ENCODE measurements at places on chromosomes 12 and 14. TPM values are rescaled to one million over a fixed set of nuclear protein-coding genes. Genes with fewer than 3 reads are reported as not detected.

The OVCH1 gene
- total RNA-seq = 2.0 TPM

DNA sequence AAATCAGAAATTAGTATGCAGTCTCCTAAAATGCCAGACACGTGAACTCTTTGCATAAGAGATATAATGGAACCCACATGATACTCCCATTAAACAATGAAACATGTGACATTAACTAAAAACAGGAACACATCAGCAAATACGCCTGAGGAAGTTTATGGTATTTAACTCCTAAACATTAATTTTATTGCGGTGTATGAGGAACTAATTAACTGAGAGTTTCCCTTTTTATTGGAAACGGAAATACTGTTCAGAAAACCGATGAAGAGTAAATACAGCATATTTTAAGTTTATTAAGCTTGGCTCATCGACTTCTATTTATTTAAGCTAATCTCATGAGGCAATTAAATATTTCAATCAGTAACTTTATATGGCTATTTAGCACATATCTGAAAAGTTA lies 290.3 kb downstream of the SOX5 start:
- DNase-seq = no peak

The STAC3 gene
- 6.0 TPM for total RNA-seq

DNA sequence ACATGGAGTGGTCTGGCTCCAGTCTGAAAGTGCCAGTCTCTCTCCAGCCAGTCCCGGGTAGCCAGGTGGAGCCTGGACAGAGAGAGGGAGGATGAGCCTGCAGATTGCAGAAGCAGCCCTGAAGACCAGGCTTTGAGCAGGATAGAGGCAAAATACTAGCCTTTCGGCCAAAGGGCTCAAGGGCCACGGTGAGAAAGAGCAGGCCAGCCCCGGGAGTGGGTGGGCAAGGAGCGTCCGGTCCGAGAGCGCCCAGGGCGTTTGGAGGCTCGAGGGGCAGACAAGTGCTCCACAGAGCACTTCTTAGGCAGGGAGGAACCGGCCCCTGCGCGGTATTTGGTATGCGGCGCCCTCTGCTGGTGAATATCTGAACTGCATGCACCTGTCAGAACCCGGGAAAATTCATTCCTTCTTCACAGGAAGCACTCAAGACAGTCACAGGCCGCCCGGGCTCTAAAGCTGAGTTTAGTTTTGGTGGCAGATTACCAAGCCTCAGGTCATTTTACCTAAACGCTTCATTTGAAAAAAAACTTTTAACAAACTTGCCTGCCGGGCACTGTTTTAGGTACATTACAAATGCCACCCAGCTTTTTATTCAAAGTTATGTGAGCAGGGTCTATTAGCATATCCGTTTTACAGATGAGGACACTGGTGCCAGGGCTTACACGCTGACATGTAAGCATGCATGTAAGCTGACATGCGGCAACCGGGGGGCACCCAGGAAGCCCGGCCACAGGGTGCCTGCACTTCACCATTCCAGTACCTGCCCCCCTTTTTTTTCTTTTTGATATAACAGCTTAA lies 21.0 kb upstream of the PSMC1 start:
- DNase-seq = peak; percentile 80

GRCh38 chr12:102879144-102879763 lies 37.8 kb downstream of the PAH start:
- DNase-seq = no peak

DNA sequence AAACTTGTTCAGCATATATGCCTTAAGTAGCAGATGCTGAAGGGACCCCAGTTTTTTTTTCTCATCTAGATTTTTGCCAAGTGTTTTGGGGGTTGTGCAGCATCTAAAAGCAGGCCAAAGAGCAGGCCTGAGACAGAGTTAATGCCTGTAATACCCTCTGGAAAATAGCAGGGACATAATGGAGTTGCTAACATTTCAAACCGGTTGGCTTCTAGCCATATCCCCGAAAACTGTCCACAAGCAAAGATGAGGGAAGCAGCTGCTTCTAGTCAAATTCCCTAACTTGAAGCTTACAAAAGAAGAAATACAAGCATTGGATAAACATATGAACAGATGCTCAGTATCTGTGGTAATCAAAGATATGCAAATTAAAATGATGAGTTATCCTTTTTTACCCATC lies 52.1 kb upstream of the AEBP2 start:
- DNase-seq = no peak

The PRR13 gene
- total RNA-seq = 172 TPM

GRCh38 chr12:124109760-124110159 lies 136.7 kb downstream of the ZNF664 start:
- no peak for DNase-seq

The LRRIQ1 gene
- 0.67 TPM for total RNA-seq

The RERG gene
- 19.6 TPM for total RNA-seq

- DNase-seq = no peak
These were observed 34.6 kb upstream of the EVL start for GRCh38 chr14:100030452-100031153.

DNA sequence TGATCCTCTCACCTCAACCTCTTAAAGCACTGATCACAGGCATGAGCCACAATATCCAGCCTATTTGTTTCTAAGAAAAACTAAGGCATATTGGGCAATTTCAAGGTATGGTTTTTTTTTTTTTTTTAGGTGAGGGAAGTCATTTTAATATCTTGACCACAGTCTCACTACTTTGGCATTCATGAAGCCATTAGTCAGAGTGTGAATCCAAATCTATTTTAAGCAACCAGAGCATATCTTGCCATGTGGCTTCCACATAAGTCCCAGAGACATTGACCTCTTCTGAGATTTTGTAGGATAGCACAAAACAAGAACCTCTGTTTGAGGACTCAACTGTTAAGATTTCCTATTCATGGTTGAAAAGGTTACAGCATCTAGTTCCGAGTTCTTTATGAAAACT lies 130.3 kb upstream of the RBM19 start:
- DNase-seq = no peak

- DNase-seq = no peak
These were observed 163.6 kb downstream of the MDGA2 start for GRCh38 chr14:47511829-47512228.

GRCh38 chr12:52971679-52972329 lies 22.9 kb downstream of the KRT18 start:
- no peak for DNase-seq

The OR4K1 gene
- not detected for total RNA-seq

The TSPAN11 gene
- 7.8 TPM for total RNA-seq

- no peak for DNase-seq
These were observed 84.9 kb downstream of the MIA2 start for GRCh38 chr14:39318574-39318973.

The PTHLH gene
- total RNA-seq = 1.9 TPM

DNA sequence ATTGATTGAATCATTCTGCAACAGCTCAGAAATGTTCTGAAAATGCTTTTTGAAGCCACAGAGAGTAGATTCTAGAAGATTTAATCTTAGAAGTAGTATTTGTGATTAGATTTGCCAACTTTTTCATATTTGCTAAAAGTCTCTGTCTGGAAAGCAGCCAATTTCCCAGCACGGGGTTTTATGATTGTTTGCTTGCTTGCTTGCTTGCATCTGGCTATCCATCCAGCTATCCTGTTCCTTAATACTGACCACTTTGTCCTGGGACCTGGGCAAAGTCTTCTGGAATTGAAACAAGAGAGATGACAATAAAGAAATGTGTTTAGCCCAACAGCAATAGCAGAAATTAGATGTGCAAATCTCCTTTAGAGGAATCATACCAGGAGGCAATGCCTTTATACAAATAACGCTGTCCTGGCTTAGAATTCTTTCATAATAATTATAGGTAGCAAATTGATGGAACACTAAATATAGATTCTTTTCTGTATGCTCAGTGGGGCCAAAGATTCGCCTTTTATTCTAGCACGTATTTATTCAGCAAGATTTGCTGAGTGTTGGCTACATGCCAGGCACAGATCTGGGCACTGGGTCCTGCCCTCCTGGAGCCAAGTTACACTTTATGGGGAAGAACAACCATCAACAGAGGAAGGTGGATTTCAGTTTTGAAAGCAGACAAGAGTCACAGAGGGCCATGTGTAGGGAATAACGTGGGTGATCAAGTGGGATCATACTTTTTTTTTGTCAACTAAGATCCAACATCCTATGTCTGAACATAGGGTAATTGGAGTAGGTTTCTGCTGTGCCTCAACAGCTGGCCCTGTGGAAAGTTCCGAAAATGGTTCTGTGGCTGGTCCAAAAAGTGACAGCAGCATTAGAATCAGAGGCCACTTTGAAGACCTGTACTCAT lies 25.3 kb downstream of the MYBPC1 start:
- no peak for DNase-seq

DNA sequence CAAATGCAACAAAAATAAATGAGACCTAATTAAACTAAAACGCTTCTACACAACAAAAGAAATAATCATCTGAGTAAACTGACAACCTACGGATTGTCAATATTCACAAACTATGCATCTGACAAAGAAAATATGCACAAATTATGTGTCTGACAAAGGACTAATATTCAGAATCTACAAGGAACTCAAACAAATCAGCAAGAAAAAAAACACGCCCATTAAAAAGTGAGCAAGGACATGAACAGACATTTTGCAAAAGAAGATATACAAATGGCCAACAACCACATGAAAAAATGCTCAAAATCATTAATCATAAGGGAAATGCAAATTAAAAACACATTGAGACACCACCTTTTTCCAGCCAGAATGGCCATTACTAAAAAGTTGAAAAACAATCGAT lies 37.0 kb downstream of the BLTP3B start:
- DNase-seq = no peak

DNA sequence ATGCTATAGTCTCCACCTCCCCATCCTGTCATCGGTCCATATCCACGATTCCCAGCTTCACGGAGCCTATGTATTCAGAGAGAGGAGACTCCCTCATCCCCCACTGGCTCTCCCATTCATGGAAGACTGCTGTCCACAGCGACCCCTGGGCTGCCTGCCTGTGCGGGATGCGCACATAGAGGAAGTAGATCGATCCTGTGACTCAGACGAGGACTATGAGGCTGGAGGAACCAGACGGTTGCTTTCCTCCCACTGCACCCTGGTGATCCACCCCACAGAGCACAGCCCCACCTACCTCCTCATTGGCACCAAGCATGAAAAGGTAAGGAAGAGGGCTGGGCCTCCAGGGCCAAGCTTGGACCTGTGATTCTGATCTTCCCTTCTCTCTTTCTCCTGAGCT lies 24.4 kb downstream of the PIGH start:
- peak; percentile 64 for DNase-seq
